Lung (tissue), 17 donors: ENCODE measurements at places on chromosomes 7 and 10. TPM values are rescaled to one million over a fixed set of nuclear protein-coding genes. Genes with fewer than 3 reads are reported as not detected.

DNA sequence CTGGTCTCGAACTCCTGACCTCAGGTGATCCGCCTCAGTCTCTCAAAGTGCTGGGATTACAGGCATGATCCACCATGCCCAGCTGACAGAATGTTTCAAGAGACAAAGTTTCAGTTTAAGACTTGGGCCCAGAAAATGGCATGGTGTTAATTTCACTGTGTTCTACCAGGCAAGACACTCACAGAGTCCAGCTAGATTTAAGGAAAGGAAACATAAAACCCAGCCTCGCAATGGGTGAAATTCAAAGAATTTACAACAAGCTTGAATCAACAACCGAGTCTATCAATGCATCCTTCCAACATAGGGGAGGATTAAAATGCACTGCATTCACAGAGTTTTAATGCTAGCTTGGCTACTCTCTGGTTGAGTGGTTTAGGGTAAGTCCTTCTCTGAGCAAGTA, 764.0 kb downstream of the XPNPEP1 start:
- no peak for DNase-seq

DNA sequence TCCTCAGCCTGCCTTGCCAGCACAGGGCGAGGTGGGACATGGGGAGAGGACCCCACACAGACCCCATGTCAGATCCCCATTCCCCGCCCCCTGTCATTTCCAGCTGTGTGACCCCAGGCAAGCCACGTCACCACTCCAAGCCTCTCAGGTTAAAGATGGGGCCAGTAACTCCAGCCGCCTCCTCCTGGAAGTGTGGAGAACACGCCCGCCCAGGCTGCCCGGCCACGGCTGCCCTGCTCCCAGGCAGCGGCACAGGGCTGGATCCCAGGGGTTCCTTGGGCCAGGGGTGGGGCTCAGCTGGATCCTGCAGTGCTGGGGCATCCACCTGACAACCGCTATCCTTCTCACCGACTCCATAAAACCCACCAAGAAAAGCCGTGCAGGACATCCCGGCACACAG, 86.1 kb downstream of the PDGFA start:
- DNase-seq: no peak

GRCh38 chr7:40570223-40570622, 435.4 kb downstream of the SUGCT start:
- no peak for DNase-seq

DNA sequence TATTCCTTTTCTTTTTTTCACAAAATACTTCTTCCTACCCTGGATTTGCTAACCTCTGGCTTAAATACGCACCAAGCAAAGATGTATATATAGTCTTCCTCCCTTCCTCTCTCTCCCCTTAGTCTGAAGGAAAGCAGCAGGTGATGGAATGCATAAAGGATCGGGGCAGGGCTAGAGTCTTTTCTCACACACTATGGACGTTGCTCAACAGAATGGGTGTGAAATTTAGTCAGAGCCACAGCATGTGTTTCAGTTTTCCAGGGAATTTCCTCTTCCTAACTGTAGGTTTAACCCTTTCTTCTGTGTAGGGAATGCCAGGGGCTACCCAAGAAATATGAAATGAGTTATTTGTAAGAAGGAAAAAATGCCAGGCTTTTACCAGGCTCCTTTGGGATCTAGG, 71.4 kb upstream of the NFKB2 start:
- DNase-seq: no peak

DNA sequence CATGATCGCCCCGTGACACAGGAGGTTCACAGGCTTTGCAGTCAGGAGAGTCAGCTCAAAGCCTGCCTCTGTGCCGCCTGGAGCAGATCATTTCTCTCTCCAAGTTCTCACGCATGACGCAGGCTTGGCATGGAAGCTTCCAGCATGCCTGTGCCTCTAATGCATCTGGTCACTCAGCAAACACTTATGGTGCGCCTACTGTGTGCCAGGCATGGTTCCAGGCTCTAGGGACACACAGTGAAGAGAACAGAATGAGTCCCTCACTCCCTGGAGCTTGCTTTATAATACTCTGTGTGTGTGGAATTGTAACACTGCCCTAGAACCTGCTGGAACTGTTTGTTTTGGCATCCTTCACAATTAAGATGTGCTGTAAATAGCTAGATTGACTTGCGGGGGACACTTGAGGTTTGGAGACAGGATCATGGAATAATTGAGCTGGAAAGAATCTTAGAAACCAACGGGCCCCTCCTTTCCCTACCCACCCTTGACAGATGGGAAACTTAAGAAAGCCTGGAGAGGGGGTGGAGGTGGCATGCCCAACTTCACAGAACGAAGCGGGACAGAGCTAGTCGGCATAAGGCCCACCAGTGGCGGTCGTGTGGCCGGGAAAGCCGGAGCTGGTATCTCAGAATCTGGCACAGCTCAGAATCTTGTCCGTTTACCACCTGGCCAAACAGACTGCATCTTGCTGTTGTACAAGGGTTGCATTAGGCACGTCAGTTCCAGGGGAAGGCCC, 4.6 kb upstream of the MYH16 start:
- no peak for DNase-seq

DNA sequence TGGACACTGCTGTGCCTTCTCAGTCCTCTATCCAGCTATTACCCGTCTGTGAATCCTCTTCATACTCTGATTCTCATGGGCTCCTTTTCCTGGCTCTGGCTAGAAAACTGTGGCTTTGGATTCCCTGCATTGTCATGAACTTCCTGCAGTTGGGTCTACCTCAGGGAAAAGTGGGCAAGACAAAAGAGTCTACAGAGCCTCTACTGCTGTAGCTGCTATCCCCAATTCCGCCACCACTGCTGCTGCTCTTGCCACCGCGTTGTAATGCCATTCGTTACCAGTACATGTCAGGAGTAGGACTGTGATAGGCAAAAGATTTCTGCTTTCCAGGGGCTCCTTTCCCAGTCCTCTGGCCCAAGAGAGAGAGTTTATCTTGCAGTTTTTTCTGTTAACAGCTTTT, 23.9 kb upstream of the PPP1R17 start:
- no peak for DNase-seq

DNA sequence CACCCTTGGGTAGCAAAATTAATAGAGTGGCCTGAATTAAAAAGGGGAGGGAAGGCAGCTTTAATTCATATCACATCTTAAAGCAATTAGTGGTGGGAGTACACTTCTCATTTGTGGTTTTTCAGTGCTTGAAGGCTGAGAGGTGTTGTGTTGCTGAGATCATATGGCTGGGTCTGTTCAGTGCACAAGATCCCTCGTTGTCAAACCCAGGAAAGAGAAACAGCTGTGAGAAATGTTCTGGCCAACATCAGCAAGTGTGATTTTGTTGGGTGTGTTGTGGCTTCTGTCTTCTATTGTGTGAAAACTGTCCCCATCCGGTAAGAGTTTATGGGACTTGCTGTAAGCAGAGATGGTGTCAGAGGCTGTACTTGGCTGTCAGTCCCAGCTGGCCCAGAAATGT, 197.9 kb upstream of the BMPER start:
- peak; percentile 68 for DNase-seq

GRCh38 chr7:87046456-87046855, 13.0 kb downstream of the ELAPOR2 start:
- DNase-seq: no peak

- peak; percentile 77 for DNase-seq
Measured at GRCh38 chr7:82810558-82811259, 352.0 kb downstream of the PCLO start.

- DNase-seq: no peak
Measured at GRCh38 chr7:25179325-25179724, 49.0 kb downstream of the NPVF start.

- DNase-seq: no peak
Measured at GRCh38 chr7:101744588-101744987, 72.8 kb upstream of the CUX1 start.

- peak; percentile 37 for DNase-seq
Measured at GRCh38 chr7:91685544-91685943, 195.0 kb downstream of the MTERF1 start.

- DNase-seq: peak; percentile 49
Measured at GRCh38 chr10:70355051-70356021, 27.1 kb downstream of the LRRC20 start.

DNA sequence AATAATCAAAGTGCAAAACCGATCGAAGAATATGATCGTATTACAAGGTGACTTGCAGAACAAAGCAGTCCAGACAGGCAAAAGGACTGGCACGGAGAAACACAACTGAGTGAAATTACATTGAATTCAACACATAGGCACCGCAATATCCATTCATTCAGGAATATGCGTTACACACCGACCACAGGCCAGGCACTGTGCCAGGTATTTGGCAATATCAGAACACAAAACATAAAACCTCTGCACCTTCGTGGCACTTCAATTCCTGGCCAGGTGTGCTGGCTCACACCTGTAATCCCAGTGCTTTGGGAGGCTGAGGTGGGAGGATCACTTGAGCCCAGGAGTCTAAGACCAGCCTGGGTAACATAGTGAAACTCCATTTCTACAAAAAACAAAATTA, 187.9 kb downstream of the DIP2C start:
- DNase-seq: no peak

- no peak for DNase-seq
Measured at GRCh38 chr7:128959296-128959695, 21.6 kb downstream of the IRF5 start.

GRCh38 chr10:78450239-78450638, 416.6 kb downstream of the RPS24 start:
- no peak for DNase-seq

DNA sequence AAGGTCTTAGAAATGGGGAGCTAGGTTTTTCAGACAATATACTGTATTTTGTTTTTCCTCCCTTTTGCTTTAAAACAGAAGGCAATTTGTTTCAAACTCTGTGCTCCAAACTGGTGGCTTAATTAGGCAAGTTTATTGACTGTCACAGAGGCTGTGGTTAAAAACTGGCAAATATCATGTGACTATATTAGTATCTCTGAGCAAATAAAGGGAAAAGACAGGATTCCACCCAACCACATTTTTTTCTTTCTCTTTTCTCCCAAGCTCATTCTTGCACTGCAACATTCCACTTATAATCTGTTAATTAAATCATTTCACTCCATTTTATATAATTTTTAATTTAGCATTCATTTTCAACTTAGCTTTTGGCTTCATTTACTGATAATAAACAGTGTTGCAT, 615.8 kb downstream of the AUTS2 start:
- DNase-seq: no peak

GRCh38 chr10:43944381-43945093, 295.9 kb upstream of the ZNF32 start:
- peak; percentile 2 for DNase-seq

DNA sequence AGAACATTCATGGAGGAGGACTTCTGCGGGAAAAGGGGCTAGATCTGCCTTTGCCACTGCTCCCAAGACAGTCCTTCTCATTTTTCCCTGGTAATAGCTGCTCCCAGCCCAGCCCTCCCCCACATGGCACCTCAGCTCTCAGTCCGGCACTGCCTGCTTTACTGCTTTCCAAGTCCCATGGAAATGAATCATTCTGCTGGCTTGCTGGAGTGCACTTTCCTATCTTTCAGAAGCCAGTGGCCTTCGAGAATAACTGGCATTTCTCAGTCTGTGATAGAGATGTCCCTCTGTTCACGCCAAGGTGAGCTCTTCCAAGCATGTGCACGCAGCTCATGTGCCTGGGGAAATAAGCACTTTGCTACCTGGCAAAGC, 61.4 kb downstream of the SYPL1 start:
- no peak for DNase-seq

DNA sequence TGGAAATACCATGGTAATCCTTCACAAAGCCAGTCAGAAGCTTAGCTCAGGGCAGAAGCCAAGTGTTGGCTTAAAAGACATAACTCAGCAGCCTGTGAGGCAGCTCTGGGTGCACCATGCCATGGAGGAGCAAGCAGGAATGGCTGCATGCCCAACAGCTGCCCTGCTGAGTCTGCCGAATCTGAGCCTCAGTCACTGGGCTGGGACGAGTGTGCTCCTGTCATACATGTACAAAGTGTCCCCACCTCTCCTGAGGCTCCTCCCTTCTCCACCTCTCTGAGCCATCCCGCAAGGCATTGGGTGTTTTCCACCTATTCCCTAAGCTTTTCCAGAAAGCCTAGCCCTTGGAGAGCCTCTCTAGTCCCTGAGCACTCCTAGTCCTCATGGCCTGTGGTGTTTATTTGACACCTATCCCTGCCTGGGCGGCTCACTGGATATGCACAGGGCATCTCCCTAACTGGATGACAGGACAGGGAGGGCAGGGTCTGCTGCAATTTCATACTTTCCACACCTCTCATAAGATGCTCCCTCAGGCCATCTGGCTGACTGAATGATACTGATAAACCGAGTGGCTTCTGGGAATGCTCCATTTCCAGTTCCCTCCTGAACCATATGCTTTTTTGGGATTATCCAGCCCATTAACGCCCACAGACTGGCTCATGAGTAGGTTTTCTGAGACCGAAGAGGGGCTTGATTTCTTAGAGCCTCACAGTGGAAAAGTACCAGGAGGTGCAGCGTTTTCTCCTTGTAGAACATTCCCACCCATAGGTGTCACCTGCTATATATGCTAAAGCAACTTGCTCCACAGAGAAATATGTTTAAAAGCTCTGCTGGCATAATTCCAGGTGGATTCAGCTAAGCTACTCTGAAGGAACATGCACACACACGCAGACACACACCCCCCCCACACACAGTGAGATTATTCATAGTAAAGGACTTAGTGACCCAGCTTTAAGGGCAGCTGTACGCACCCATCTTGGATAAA, 199.3 kb downstream of the SNX10 start:
- peak; percentile 77 for DNase-seq

DNA sequence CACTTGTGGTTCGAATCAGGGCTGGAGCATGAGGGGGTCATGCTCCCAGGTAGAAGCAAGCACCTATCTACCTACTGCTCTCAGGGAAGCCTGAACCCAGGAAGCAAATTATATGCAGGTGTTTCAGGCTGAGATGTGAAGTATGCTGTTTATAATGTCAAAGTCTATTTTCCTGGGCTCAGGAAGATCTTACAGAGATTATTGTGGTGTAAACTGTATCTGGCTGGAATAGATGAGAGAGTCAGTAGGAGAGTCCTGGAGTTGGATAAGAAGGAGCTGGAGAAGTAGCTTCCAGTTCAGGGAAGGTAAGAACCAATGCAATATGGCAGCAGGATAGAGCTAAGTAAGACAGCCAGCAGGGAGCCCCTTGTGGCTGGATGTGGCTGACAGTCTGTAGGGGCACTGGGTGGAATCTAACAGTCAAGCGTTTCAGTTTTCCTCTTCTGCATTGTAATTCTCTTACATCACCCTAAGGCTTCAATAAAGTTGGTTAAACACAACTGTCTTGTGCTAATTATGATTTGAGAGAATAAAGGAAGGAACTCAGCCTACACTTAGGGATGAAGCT, 105.9 kb upstream of the EEPD1 start:
- no peak for DNase-seq

GRCh38 chr7:117731455-117731854, 141.8 kb downstream of the CTTNBP2 start:
- peak; percentile 50 for DNase-seq

The AZGP1 gene
- polyA plus RNA-seq: 4.2 TPM

The SUFU gene
- 5.6 TPM for polyA plus RNA-seq

The CTAGE8 gene
- 0.76 TPM for polyA plus RNA-seq

The TBX20 gene
- polyA plus RNA-seq: not detected

The CPVL gene
- 34.8 TPM for polyA plus RNA-seq

The CYP2E1 gene
- 0.26 TPM for polyA plus RNA-seq

The STK31 gene
- 0.53 TPM for polyA plus RNA-seq

The ACSM6 gene
- polyA plus RNA-seq: not detected

The ADAM8 gene
- 79.2 TPM for polyA plus RNA-seq

The PIK3AP1 gene
- polyA plus RNA-seq: 120 TPM

The EPHB4 gene
- 45.7 TPM for polyA plus RNA-seq

The HOXA4 gene
- polyA plus RNA-seq: 3.8 TPM

The CLCN1 gene
- not detected for polyA plus RNA-seq

The HSPA12A gene
- 2.5 TPM for polyA plus RNA-seq
